ENCODE measurements at places on chromosomes 3 and 15. TPM values are rescaled to one million over a fixed set of nuclear protein-coding genes. Genes with fewer than 3 reads are reported as not detected.
A peak's percentile ranks its signal among the peaks of the same experiment; 100 is the strongest.

Gene PIK3CA
- 19.2 TPM for total RNA-seq

DNA sequence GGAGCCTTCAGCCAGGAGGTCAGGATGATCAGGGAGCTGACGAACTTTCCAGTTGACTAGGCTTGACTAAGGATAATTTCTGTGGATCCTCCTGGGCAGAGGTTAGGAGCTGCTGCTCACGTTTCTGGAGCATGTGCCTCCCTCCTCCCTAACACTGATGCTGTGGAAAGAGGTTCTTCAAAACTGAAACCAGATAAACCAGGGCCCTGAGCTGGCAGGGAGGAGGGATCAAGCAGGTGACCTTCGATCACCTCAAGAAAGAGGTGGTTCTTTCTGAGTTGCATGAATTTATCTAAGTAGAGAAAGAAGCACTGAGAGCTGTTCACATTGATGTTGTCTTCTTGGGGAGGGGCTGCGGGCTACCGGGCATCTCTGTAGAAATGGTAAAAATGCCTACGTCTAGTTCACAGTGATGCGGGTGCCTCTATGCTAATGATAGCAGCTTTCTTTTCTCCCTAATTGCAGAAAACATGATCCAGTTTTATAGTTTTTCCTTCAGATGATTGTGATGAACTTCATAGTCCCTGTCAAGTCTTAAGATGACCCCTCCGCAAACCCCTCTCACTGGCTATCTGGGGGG is 332.7 kb upstream of the LRRFIP2 start:
- no peak for DNase-seq

Gene DNAH12
- total RNA-seq: 1.1 TPM

- DNase-seq: no peak
These were observed 194.1 kb upstream of the ARHGEF26 start for GRCh38 chr3:153927107-153927506.

GRCh38 chr15:61034678-61035291 is 194.3 kb downstream of the RORA start:
- no peak for DNase-seq

DNA sequence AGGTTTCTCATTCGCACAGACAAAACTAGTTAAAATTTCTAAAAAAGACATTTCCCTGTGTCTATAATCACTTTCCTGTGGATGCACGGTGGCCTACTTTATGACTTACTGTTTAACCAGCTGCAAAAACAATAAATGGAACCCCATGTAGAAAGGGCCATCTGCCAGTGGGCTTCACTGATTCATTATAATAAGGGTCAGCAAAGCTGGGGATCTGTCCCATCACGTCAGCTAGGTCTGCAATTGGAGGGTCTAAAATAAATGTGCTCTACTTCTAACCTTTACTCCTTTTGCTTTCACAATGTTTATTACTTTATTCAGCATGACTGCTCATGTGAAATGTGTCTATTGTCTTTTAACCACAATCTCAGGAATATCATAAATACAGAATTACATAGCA is 43.1 kb upstream of the NMD3 start:
- DNase-seq: no peak

GRCh38 chr3:73401616-73402279 is 223.0 kb downstream of the PDZRN3 start:
- no peak for DNase-seq

DNA sequence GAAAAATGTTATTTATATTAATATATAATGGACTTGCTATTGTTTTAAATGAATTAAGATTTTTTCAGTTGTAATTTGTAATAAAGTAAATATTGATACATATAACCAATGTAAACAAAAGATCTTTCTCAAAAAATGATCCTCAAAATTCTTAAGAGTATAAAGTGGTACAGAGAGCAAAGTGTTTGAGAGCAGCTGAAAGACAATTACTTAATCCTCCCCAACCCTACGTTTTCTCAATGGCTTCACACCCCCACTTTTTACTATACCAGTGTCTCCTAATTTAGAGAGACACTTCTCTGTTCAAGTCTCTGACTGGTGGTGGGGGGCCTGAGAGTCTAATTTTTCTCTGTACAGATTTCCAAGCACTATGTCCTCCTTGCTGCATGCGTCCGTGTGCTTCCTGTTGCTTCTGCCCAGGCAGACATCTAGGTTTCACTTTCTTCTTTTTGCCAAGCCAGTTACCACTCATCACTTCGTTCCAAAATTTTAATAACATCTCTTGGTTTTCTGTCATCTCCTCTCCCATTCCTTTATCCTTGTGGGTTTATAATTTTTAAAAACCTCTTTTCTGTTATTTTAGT is 276.3 kb upstream of the DNAJC19 start:
- DNase-seq: no peak

Gene PPP2R3A
- total RNA-seq: 35.0 TPM

GRCh38 chr3:182682263-182683241 is 110.8 kb upstream of the ATP11B start:
- peak; percentile 62 for DNase-seq

- DNase-seq: no peak
These were observed 34.1 kb downstream of the SMARCC1 start for GRCh38 chr3:47747558-47747957.

Gene C15orf61
- 9.2 TPM for total RNA-seq

GRCh38 chr3:138186803-138187295 is 252 bp upstream of the ARMC8 start:
- DNase-seq: peak; percentile 72

DNA sequence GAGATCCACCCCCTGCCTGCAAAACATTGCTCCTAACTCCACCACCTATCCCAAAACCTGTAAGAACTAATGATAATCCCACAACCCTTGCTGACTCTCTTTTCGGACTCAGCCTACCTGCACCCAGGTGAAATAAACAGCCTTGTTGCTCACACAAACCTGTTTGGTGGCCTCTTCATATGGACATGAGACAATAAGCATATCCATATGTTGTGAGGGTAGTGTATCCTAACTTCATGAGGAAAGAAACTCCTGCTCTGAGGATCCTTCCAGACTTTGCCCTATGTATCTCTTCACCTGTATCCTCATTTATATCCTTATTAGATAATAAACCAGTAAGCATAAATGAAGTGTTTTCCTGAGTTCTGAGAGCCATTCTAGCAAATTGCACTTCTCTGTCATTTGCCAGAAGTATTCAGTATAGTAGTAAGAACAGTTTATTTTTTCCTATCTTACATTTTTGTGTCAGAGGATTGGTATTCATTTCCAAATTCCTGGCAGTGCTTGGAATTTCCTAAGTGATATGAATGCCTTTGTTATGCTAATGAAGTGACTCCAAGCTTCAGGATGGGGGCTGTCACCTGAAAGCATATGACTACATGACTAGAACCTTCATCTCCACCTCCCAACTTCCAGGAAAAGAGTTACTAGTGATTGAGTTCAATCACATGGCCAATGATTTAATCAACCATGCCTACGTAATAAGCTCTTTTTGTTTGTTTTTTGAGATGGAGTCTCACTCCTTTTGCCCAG is 30.2 kb downstream of the TTBK2 start:
- DNase-seq: no peak

GRCh38 chr15:31964586-31965307 is 65.6 kb upstream of the CHRNA7 start:
- DNase-seq: no peak

DNA sequence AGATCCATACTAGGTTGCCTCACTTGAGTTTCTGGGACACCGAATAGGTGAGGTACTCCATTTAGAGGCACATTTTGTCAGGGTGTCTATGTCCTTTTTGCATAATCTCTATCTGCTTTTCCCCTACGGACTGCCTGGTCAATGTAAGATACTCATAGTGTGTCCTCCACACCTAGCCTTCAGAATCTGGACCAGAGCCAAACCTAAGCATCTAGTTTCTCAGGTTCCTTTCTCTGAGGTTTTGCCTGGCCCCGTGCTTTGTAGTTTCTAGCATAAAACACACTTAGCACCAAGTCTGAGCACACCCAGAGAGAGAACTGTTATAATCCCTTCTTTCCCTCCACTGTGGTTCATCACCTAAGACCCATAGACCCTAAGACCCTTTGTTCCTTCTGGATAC is 105.9 kb upstream of the MLF1 start:
- DNase-seq: no peak

DNA sequence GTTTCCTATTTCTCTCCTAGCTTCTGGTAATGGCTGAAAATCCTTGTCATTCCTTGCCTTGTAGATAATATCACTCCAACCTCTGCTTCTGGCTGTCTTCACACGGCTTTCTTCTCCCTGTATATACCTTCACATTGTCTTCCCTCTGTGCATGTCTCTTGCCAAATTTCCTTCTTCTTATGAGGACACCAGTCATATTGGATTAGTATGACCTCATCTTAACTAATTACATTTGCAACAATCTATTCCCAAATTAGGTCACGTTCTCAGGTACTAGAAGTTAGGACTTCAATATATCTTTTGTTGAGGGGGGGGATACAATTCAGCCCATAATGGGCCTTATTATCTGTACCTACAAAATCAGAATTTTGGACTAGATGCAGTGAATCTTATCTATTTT is 417.4 kb downstream of the PLCL2 start:
- no peak for DNase-seq

- DNase-seq: no peak
These were observed 183.7 kb downstream of the FRMD5 start for GRCh38 chr15:44011238-44011854.

Gene BCHE
- total RNA-seq: 1.1 TPM

DNA sequence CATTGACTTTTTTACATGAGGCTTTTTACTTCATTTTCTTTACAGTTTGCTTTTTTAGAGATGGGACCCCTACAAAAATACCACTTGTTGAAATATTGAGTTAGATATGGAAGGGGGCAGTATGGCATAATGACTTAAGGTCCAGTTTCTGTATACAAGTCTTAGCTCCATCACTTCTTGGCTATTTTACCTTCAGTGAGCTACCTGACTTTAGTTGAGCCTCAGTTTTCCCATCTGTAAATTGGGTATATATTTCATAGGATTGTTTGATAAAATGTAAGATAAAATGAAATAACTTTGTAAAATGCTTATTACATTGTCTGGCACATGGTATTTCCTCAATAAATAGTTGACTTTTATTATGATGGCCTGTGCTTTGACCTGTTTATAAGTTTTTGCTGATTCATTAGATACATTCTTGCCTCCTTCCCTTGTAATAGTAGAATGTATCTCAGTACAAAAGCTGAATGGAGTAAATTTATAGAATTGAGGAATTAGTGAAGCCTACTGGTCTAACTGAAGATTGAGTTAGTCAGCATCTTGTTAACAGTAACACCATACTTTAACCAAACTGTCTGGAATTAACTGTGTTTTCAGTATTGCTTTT is 27.6 kb downstream of the TBC1D23 start:
- DNase-seq: no peak

- DNase-seq: no peak
These were observed 23.1 kb downstream of the ABHD6 start for GRCh38 chr3:58260733-58261132.
